ENCODE measurements at places on chromosomes 13 and 19.

- DNase-seq, result no peak
Observed at GRCh38 chr19:1276628-1277022, 1.3 kb downstream of the FAM174C start.

DNA sequence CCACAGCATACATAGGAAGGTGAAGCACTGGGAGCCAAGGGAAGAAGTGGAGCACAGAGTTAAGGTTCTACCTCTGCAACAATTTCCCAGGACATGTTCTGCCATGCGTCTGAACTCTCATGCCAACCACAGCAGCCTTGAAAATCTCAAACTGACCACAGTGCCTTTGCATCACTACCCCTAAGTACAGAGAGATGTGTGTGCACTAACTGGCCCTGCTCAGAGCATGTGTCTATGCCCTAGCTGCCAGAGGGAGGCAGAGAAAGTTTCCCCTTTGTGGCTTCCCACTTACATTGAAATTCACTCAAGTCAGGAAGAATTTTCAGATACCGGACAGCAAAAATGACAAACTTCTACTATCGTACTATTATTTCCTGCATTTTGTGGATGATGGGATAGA lies 26.8 kb upstream of the WDFY2 start:
- no peak for DNase-seq

DNA sequence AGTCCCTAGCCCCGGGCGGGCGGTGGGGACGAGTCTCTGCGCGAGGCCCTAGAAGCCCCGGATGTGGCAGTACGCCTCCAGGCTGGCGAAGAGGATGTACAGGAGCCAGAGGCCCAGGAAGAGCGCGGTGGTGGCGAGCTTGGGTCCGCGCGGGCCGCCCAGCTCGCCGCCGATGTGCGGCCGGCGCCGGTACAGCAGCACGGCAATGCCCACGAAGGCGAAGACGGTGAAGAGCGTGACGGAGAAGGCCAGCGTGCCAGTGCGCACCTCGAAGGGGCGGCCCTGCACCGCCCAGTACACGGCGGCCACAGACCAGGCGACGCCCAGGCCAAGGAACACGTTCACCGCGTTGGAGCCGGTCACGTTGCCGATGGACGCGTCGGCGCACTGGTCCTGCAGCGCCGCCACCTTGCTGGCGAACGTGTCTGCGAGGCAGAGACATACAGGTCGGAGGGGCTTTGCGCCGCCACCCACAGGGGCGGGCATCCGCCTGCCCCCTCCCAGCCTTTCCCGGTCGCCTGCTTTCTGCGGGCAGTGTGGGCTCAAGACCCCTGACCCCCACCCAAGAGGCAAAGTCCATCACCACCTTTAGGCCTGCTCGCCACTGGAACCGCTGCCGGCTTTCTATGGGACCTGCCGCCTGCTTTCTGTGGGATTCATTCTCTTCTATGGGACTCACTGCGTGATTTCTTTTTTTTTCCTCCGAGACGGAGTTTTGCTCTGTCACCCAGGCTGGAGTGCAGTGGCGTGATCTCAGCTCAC lies 10.9 kb upstream of the MEIS3 start:
- DNase-seq, result no peak

DNA sequence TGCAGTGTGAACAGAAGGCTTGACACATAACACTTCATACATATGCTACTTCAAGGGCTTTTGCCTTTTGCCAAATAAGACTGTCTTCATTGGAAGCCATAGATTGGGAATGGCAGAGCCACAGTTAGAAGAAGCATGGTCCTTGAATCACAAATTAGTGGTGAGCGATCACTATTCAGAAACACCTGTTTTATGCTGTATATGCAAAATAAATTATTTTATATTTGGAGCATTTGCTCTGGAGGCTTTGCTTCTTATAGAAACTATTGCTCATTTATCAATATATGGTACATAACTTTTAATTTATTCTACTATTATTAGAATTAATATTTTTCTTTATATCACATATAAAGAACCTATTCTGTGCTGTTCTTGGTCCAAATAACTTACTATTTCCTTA lies 270.4 kb upstream of the SPRY2 start:
- no peak for DNase-seq

DNA sequence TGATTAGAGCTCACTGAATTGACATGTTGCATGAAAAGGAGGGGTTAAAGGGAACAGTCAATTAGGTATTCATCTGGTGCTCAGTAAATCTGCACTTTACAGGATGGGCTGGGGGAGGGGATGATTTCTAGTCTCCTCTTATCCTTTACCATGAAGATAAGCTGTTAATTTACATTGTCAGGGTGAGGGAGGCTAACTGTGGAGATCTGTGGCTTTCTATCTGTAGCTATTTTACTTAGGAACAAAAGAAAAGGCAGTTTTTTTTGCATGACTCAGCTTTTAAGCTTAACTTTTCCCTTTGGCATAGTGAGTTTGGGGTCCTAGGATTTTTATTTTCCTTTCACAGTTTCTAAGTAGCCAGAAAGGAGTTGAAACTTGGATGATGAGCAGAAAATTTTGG lies 253.3 kb downstream of the LMO7 start:
- DNase-seq, result no peak

- DNase-seq, result no peak
Observed at GRCh38 chr13:21362741-21363140, 96.4 kb downstream of the ZDHHC20 start.

- no peak for DNase-seq
Observed at GRCh38 chr13:52399046-52399445, 6.9 kb downstream of the THSD1 start.
